ENCODE measurements at places on chromosomes 11 and 22.

- no peak for DNase-seq
Measured at GRCh38 chr22:31425331-31426050, 26.1 kb downstream of the DRG1 start.

DNA sequence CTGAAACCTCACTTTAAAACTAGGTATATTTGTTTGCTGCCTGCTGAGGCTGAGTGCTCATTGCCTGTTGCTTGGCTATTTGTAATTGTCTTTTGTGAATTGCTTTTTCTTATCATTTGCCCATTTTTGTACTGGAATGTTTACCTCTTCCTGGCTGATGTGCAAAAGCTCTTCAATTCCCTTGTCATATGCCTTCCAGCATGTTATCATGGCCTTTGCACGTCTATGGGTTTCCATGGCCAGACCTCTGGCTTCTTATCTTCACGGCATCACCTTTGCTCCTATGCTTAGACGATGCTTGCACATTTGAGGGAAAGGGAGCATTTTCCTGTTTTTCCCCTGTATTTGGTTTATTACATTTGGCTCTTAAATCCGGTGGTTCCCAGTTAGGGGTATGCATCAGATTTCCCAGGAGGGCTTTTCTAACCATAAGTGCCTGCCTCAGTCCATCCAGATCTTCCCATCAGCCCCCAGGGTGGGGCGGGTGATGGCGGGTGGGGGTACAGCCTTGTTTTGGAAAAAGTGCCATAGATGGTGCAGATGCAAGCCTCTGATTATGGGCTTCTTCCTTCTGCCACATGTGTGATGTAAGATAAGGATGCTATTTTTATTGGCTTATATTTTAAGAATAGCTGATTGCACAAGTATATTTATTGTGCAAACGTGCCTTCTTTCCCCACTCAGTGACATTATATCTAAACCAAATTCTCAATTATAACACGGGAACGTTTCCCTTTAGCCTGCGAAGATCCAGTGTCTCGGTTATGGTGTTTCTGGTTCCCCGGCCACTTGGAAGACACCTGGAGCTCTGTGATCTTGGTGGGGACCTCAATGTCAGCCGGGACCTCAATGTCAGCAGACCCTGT is 70.6 kb upstream of the SEPTIN5 start:
- DNase-seq: no peak

DNA sequence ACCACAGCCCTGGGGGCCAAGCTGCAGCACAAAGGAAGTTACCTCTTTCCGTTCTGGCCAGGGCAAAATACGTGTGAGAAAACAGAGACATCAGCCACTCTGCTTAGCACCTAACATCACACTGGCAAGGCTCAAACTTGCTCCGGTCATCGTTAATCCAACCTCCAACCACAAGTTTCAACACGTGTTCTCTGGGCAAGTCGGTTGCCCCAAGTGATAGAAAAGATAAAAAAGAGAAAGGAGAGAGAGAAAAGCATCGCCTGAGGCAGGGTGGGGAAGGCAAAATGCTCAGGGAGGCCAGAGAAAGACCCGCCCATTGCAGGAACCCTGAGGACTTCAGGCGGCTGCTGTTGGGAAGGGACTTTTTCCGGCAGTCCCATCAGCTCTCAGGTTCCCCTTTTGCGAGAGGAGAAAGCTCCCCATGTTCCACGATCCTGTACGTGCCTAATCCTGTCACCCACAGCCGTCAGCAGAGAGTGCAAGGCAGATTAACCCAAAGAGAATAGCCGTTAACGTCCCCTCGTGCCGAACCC is 18.5 kb upstream of the B4GALNT4 start:
- DNase-seq: peak; percentile 14

- no peak for DNase-seq
Measured at GRCh38 chr22:47166446-47167016, 404.1 kb downstream of the TBC1D22A start.

- DNase-seq: no peak
Measured at GRCh38 chr22:37459206-37459605, 27.0 kb downstream of the MFNG start.

GRCh38 chr22:42913874-42914510 is 56.9 kb upstream of the ARFGAP3 start:
- DNase-seq: no peak

GRCh38 chr11:109940816-109941215 is 152.4 kb upstream of the ZC3H12C start:
- DNase-seq: no peak

- DNase-seq: no peak
Measured at GRCh38 chr11:120079750-120080610, 57.9 kb downstream of the TRIM29 start.

GRCh38 chr22:29014773-29015172 is 46.9 kb downstream of the C22orf31 start:
- no peak for DNase-seq

DNA sequence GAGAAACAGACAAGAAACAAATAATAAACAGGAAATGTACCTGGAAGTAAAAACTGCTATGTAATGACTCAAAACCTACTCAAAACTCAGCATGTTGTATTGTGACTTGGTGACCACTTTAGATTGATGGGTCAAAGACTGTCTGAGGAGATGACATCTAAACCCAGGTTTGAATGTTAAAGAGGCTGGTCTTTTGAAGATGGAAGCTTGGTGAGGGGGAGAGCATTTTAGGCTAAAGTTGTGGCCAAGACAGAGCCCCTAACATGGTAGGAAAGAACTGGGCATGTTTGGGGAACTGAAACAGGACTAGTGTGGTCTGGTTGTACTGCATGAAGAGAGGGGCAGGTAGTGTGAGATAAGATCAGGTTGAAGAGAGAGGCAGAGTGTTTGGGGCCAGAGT is 85.3 kb upstream of the MYO18B start:
- peak; percentile 6 for DNase-seq

GRCh38 chr11:103773059-103773458 is 263.4 kb upstream of the DDI1 start:
- DNase-seq: no peak

DNA sequence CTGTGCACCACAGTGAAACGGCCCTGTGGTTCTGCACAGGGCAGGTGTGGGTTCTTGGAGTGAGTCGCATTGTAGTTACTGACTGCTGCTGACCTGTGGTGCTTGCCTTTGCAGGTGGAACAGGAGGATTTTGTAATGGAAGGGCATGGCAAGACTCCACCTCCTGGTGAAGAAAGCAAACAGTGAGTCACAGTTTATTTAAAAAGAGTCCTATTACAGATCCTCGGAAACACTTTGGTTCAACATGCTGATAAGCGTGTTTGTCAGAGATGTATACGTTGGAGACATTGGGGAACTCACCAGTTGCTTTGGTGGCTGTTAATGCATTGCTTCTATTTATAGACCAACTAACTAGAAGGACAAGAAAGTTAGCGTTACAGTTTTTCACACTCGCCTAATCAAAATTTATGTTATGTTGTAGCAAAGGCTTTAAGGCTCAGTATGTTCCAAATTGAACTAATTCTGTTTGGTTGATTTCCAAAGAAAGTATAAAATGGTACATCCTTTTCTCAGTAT is 21.7 kb upstream of the TNRC6B start:
- peak; percentile 37 for DNase-seq

DNA sequence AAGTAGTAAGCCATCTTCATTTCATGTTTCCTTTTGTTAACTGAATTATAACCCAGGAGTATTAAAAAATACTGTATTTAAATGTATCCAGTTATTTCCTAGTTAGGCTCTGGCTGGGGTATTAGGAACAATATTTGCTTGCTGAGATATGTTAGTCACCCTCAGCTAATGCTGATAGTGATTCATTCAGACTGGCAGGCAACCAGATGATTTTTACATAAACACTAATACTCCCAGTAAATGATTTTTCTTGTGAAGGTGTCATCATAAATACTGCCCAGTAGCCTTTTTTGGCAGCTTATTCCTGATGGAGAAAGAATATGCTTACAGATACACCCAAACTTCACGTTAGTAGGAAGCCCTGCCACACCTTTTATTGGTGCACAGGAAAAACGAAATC is 8.1 kb downstream of the YWHAH start:
- peak; percentile 65 for DNase-seq

DNA sequence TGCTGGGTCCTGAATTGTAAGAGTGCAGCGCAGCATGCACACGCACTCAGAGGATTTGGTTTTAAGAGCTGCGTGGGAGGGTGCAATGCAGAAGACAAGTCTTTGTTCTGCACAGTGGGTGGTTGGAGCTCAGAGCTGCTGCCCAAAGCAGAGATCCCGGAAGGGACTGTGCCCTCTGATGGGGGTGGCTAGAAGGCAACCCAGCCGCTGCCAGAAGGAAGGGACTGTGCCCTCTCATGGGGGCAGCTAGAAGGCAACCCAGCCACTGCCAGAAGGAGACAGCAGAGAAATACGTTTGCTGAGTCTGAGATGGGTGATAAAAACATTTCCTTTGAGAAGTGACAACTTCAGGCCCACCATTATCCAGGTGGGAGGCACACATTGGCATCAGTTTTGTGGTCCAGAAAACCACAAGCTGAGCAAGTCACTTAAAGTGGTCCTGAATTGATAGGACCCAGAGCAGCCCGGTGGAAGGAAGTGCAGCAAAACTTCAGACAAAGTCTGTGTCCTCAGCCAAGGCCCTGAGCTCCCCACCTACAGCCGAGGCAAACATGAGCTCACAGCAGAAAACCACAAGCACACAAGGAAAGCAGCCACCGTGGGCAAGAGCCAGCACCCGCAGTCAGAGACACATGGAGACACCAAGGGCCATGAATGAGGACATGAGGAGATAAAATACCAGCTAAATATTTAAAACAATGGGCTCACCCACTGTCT is 4.3 kb downstream of the KRTAP5-6 start:
- no peak for DNase-seq

DNA sequence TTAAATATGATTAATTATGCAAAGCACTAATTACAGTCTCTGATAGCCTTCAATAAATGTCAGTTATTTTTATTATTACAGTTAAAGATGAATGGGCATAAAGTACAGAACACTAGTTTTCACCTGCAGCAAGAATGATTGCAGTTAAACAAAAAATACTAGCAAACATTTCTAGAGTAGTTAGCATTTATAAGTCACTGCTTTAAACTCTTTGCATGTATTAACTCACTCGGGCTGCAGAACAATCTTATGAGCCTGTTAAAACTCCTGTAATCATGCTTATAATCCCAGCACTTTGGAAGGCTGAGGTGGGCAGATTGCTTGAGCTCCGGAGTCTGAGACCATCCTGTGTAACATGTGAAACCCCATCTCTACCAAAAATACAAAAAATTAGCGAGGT is 14.8 kb downstream of the OR51B4 start:
- peak; percentile 54 for DNase-seq

DNA sequence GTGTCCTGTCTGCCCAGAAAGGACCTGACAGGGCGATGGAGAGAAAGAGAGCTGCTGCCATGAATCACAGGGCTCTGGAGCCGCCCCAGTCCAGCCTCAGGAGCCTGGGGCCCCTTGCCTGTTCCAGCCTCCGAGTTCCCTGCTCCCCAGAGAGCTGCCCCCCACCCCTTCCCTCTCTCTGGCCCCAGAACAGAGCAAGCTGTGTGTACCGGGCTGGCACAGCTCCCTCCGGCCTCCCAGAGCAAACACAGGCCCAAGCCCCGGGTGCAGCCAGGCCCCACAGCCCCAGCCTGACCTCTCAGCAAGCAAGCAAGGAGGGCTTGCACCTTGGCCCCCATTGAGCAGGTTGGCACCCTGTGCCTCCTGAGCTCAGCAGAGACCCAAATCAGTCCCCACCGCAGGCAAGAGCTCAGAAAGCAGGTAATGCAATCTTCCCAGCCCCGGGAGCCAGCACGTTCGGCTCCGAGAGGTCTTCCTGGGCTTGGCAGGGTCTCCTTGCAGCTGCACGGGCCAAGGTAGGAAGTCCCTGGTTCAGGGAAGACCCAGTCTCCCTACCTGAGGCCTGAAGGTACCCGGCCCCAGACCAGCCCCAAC is 1.4 kb downstream of the PACSIN3 start:
- no peak for DNase-seq

DNA sequence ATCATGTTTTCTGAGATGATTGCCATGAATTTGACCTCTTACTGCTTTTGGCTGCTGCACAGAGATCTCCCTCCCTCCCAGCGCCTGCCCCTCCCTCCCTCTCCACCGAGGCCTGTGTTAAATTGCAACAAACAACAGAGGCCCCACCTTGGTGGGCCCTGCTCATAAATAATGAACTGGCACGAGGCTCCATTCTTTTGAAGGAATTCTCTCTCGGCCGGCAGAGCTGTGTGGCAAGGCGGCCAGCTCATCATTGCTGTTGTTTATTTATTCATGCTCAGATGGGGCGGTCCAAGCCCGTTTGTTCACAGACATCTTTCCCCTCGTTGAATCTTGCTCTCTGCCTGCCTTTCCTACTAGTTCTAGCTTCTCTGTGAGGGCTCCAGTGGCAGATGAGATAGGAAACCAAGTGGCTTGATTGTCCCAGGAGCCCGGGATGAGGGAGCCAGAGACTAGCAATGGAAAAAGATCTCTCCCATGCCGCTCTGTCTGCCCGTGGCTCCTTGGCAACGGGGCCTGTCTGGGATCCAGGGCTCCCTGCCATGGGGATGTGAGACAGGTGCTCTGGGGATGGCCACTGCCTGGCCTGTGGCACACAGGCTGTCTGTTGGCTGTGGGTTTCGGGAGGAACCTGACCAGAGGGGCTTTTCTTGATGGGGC is 192.6 kb downstream of the DSCAML1 start:
- DNase-seq: no peak

- DNase-seq: no peak
Measured at GRCh38 chr11:8684600-8685290, 2.2 kb downstream of the RPL27A start.

GRCh38 chr11:95544095-95544856 is 245.3 kb downstream of the FAM76B start:
- DNase-seq: peak; percentile 9

DNA sequence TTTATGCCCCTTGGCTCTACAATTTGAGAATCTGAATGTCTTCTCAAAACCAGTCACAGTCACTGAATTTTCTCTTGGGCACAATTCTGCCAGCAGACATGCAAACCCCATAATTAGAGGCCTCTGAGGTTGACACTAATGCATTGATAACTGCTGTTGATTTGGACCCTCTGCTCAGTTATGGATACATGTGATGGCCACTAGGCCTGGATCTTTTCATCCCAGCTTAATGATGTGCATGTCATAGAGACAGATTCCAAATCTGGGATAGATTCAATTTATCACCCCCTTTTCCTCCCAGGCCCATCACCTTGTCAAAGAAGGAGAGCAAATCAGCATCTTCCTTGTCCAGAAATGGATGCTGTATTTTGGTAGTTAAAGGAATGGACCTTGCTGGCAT is 92.2 kb downstream of the C11orf91 start:
- no peak for DNase-seq

All from hematopoietic multipotent progenitor cell treated with erythropoietin and hydrocortisone succinate and interleukin-3 and kit ligand, for 15 days (in vitro differentiated cells).